Naive thymus-derived CD4-positive, alpha-beta T cell (primary cell): ENCODE measurements at places on chromosomes 7 and 10. TPM values are rescaled to one million over a fixed set of nuclear protein-coding genes. Genes with fewer than 3 reads are reported as not detected.

The VSIR gene
- 111 and 124 TPM in 2 replicates for total RNA-seq

The AKR1C4 gene
- not detected in 2 replicates for total RNA-seq

The NPFFR1 gene
- 0.05 TPM for total RNA-seq

The STYXL1 gene
- 21.7 TPM for total RNA-seq

The LRRC27 gene
- 7.4 TPM for total RNA-seq

The C7orf57 gene
- not detected for total RNA-seq

The SPDYE9 gene
- total RNA-seq = not detected

DNA sequence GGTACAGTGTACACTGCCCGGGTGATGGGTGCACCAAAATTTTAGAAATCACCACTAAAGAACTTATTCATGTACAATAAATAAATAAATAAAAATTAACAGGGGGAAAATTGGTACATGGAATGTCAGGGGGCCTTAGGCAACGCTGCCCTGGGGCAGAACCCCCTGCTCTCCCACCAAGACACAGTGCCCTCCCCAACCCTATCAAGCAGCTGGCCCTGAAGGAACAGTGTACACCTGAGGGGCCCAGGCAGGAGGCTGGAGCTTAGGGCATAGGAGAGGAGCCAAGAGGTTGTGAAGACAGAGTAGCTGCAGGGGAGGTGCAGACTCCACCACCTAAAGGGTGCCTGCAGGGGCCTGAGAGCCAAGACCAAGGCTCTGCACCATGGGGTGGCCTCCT, 128.8 kb downstream of the BMS1 start:
- no peak for DNase-seq

GRCh38 chr7:152872745-152873118, 113.2 kb downstream of the ACTR3B start:
- DNase-seq = no peak

GRCh38 chr7:138880881-138881578, 83.0 kb upstream of the ATP6V0A4 start:
- no peak for DNase-seq

- no peak for DNase-seq
Observed at GRCh38 chr10:113959383-113959760, 84.3 kb upstream of the ADRB1 start.

DNA sequence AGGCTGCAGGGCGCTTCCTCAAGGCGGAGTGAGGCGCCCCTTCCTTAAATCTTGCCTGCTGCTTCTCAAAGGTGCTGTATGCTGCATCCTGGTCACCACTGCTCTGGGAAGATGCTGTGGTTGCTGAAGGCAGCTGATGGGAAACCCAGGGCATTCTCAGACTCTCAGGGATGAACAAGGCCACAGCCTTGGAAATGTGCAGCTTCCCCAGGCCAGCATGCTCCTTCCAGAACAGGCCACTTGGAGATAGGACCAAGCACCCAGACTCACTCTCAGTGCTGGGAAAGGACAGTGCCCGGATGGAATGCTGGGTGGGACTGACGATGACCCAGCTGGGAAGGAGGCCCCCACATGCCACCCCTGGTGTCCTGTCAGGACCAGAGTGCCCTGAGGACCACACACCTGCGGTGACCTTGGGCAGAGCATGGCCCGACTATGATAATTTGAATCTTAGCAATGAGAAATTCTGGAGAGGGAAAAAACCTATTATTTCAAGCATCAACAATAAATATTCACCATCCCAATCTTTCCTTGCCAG, 235.5 kb downstream of the TNS3 start:
- no peak for DNase-seq

GRCh38 chr7:28564755-28565374, 152.5 kb downstream of the CREB5 start:
- DNase-seq = no peak

GRCh38 chr7:155631155-155631554, 13.3 kb upstream of the RBM33 start:
- DNase-seq = no peak

DNA sequence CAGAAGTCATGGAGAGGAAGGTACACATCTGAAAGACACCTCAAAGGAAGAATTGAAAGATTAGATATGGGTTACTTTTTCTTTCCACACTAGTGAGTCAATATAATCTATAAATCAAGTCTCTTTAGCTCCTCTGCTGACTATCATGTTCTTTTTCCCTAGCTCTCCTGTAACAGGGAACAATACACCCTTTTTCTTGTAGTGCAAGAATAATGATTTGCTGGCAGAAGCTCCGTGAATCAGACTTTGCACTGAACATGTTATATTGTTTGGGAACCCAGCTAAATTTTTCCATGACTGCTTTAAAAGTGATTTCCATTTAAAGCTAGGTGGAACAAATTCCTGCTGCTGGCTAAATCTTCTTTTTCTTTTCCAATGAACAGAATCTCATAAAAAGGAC, 756.6 kb upstream of the C7orf33 start:
- no peak for DNase-seq

DNA sequence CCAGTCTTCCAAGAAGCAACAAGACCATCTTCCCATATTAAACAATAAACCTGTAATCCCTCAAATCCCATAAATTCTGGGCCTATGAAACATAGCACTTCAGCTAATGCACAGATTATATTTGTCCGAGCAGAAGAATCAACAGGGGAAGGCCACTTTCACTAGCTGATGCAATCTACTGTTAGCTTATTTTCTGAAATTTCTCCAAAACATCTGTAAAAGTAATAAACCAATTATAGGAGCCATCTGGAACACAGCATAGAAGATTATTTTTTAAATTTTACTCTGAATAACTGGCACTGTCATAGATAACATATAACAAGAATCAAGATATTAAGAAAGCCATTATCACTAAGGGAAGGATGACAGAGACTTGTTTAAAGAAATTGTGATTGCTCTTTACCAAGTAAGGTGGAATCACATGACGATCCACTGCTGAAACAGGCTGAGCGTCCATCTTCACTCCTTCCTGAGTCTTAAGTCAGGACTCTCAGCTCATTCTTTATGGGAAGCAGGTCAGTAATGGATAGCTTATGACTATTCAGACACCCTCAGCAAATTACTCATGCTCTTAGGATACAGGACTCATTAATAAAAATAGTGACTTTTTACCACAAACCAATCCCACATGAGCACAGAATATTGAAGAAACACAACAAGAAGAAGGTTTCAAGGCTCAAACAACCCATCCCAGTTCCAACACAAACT, 719.5 kb downstream of the XPNPEP1 start:
- DNase-seq = no peak

GRCh38 chr10:89428877-89429276, 14.5 kb downstream of the IFIT5 start:
- DNase-seq = no peak

DNA sequence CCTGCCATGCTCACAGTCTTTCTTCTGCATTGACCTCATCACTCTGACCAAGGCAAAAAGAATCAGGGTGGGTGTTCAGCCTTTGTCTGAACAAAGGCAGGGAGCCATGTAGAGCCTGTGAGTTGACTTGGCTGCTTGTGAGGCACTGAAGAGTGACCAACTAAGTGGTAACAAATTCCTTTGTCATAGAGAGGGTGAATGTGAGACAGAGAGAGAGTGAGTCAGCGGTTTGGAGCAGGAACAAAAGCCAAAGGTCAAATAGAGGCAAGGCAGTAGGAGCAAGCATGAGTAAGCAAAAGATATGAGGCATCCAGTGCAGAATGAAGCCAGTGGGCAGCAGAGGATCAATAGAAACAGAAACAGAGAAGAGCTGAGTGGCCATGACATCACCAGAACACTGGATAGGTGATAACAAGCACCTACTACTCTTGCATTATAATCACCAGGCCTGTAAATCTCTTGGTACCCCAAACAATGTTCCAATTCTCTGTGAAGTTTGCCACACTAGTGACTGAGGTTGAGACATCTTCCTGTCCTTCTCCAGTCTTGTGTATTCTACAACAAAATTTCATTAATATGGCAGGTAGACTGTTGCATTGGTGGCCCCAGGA, 116.2 kb upstream of the LAMB4 start:
- no peak for DNase-seq

GRCh38 chr10:8035006-8035640, 19.4 kb upstream of the GATA3 start:
- DNase-seq = peak; percentile 25

- DNase-seq = no peak
Observed at GRCh38 chr10:118865998-118866693, 111.4 kb upstream of the CACUL1 start.

GRCh38 chr7:73647725-73648592, 19.7 kb upstream of the VPS37D start:
- peak; percentile 34 for DNase-seq

DNA sequence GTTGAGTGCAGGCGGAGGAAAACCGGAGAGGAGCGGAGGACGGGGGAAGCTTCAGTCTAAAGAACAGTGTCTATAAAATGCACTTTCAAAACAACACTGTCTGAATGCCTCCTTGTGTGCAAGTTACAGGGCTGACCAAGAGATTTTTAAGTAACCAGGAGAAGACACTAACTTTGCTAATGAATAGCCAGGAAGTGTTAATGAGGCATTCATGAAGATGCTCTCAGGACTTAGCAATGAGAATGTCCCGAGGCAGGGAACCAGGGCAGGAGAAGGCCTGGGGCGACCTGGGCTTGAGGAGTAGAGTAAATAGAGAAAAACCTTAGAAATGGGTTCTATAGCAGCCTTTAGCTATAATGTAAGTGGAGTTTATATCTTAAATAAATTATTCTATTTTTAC, 312.1 kb downstream of the SKIDA1 start:
- no peak for DNase-seq

GRCh38 chr7:3043544-3044371, at the start of gene CARD11:
Gene CARD11, minus strand, starts transcription at chr7:3043867. Its CDS starts 85,361 bp downstream, at chr7:2958506.
- peak; percentile 66 for DNase-seq

- DNase-seq = no peak
Observed at GRCh38 chr10:3563298-3563697, 221.7 kb downstream of the KLF6 start.
